ENCODE measurements at places on chromosomes 3 and 15.

DNA sequence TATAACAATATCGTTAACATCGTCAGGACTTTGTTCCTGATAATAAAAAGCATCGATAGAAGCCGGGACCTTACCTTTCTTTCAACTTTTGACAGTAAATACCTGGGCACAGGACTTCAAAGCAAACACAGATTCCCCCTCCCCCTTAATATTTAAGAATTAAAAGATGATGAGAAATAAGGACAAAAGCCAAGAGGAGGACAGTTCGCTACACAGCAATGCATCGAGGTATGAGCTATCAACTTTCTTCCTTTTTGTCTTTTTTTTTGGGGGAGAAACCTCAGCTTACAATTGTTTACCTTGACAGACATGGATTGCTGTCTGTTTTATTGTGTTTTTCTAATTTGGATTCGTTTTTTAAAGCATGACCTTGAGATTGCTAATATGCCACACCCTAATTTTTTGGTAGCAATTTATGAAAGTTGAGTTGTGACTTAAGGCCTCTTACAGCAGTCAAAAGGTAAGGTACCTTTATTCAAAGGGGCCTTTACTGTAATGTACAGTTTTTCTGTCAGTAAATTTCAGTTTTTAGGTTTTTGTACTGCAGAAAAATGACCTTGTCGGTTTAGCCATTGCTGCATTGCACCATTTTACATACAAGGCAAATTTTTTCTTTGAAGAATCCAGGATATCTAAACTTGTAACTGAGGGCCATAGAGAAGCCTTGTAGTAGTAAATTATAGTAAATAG, 1.1 kb downstream of the CHD2 start:
- DNase-seq, result peak; percentile 31

DNA sequence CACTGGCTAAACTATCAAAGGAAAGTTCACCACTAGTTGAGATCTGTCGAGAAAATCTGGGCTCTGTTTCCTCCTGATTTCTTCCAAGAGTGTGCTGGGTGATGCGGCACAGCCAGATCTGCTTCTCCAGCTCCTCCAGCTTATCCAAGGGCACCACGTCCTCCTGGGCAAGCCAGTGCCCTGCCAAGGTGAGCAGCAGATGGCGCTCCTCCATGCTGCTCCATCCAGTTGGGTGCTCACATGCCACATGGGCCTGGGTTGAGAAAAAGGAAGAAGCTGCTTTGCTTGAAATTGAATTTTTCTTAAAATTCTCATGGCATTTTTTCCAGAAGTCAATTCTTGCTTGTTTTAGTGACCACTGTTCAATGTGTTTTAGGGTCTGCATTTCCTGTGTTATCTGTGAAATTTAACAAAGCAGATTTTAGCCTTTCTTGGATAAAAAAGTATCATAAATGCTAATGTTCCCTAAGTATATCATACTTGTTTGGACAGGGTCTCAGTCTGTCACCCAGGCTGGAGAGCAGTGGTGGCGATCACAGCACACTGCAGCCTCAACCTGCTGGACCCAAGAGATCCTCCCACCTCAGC, 47.3 kb downstream of the EIF3J start:
- DNase-seq, result peak; percentile 26

GRCh38 chr3:63450023-63450422, 171.9 kb downstream of the SYNPR start:
- peak; percentile 66 for DNase-seq

- DNase-seq, result peak; percentile 9
These were observed 143.4 kb downstream of the FEZF2 start for GRCh38 chr3:62229908-62230307.

DNA sequence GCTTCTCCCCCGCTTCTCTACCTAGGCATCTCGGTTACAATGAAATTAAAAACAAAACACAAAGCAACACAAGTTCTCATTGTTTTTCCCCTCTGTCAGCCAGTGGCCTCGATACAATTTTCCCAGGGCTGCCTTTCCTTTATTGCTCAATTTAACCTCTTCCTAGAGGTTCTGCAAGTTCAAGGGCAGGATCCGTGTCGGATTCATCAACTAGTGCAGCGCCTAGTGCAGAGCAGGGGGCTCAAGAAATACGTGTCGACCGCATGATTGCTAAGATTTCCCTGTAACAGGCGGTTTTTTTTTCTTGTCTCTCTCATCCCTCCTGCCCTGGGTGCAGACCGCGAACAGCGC, 1.4 kb upstream of the BHLHE40 start:
- DNase-seq, result no peak

DNA sequence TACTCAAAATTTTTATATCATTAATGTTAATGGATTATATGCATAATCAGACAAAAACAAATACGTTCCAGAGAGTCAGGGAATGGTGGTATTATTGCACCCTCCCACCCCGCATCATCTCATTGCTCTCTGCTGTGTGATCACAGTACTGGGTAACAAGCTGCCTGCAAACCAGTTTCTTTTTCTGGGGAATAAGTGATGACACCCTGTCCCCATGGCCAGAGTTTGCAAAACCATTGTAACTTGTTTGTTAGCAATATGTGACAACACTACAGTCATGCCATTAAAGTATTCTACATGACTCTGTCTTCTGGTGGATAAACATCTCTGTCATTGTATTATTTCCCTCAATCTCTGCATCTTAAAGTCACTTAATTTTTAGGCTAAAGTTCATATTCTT, 39.5 kb downstream of the ZBTB38 start:
- no peak for DNase-seq
